ENCODE measurements at places on chromosomes 5 and 9.

GRCh38 chr9:130912932-130913598 is 16.5 kb upstream of the QRFP start:
- DNase-seq: no peak

DNA sequence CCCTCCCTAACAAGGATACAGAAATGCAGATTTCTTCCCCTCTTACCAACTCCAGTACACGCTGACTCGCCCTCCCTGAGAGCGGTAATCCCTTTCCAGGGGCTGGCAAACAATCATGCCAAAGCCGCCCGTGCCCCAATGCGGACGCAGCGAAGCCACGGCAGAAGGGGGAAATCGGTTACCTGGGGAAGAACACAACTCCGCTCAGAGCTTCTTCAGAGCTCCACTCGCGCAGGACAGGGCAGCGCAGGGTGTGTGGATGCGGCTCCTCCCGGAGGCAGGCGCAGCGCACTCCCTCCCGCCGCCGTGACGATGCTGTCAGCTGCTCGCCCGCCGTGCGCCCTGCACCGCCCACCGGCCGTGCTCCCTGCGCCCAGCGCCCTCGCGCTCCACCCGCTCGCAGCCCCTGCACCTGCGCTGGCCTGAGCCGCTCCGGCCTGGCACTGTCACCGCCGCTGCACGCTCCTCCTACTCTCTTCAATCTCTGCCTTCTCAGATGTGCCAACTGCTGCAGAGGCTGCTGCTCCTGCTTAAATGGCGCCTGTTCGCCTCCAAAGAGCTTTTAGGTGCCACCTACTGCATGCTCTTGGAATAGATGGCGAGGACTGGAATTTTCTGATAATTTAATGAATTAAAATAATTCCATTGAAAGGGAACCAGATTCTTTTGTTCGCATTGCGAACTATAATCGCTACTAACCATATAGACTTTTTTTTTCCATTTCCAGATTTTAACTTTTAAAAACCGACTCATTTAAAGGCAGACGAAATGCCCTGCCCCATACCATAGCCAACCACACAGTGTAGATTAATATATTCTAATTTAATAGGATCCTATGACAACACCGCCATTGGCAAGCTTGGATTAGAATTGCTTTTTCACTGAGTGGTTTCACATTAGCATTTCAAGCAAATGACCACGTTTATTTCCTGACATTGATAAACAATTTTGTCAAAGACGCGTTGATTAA is at the start of gene DIRAS2:
TSS of gene DIRAS2 (minus strand) at position 255 of the 970 bp plus-strand sequence. CDS start 28,997 bp downstream, outside the sequence.
- DNase-seq: no peak

- DNase-seq: no peak
Observed at GRCh38 chr9:93092251-93092991, 3.6 kb upstream of the CARD19 start.

DNA sequence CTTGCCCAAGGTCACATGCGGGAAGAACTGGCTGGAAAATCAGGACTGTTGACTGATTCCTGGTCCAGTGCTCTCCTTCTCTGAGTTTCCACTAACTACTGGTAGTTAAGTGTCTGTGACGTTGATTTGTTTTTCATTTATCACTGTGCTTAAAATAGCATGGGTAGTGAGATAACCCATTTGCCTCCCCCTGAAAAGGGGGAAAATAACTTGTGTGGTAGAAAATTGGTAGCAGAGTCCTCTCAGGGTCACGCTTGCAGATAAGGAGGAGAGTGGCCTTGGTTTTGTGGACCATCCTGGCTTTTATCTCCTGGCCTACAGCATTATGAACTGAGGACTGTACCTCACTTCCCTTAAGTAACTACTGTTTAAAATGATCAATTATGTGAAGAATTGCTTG is 10.9 kb downstream of the FUBP3 start:
- DNase-seq: no peak

- DNase-seq: no peak
Observed at GRCh38 chr5:18745042-18745987, 1111.1 kb downstream of the TAF11L14 start.

- DNase-seq: no peak
Observed at GRCh38 chr5:132203464-132203818, 24.2 kb downstream of the P4HA2 start.

Measured in stimulated activated CD8-positive, alpha-beta memory T cell treated with anti-CD3 and anti-CD28 coated beads, Interleukin-15, amount 100 ng/mL, for 24 hours (primary cell).